ENCODE measurements at places on chromosomes 12 and 14. TPM values are rescaled to one million over a fixed set of nuclear protein-coding genes. Genes with fewer than 3 reads are reported as not detected.

Gene AQP2
- total RNA-seq = not detected

Gene VPS29
- total RNA-seq = 93.8 TPM

DNA sequence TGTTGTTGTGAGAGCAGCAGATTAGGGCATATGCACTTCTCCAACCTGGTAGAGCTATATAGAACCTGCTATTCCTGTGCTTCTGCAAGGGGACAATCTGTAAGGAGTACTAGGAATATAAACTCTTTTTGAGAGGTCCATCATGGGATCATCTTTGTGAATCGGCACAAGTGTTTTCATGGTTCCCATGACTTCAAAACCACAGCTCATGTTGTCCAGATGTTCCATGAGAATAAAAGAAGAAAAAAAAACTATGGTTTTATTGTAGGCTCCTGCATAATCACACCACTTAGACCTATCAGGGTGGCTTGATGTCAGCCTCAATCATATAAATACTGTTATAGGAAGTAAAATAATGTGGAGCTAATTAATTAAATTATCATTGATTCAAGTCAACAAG lies 311.4 kb upstream of the ATP2B1 start:
- no peak for DNase-seq
- H3K4me3 ChIP-seq = no peak overlapping the region
- H3K27me3 ChIP-seq = no peaks in the 10 kb centered on the region
- no peak overlapping the region for H3K27ac ChIP-seq
- H3K36me3 ChIP-seq = no peaks in the 10 kb centered on the region

GRCh38 chr12:8840938-8841633 lies 18.7 kb downstream of the A2ML1 start:
- H3K36me3 ChIP-seq = no peaks in the 10 kb centered on the region
- no peak for DNase-seq
- no peaks in the 10 kb centered on the region for H3K4me1 ChIP-seq
- H3K4me3 ChIP-seq = no peak overlapping the region
- no peak overlapping the region for H3K27ac ChIP-seq

DNA sequence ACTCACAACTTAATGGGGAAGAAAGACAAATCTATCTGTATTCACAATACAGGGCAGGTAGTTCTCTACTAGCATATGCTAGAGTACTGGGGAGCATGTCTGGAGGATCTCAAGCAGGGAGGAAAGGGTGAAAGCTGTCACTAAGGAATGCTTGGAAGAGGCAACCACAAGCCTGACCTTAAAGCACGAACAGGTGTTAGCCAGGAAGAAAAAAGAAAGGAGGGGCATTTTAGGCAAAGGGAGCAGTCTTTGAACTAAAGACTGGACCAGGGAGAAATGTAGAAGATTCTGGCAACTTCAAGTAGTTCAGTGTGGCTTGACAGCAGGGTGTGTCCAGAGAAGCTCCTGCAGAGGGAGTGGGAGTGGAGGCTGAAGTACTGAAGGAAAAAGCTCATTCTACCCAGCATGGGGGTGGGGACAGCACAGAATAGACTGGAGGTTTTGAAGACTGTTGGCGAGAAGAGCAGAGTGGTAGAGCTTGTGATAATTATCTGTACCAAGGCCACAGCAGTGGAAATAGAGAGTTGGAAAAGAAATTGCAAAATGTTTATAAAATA lies 50.9 kb downstream of the AP5M1 start:
- no peaks in the 10 kb centered on the region for H3K36me3 ChIP-seq
- no peaks in the 10 kb centered on the region for H3K4me1 ChIP-seq
- no peak overlapping the region for H3K4me3 ChIP-seq
- no peak overlapping the region for H3K27ac ChIP-seq
- peaks cover 20% of the 10 kb centered on the region for H3K27me3 ChIP-seq

DNA sequence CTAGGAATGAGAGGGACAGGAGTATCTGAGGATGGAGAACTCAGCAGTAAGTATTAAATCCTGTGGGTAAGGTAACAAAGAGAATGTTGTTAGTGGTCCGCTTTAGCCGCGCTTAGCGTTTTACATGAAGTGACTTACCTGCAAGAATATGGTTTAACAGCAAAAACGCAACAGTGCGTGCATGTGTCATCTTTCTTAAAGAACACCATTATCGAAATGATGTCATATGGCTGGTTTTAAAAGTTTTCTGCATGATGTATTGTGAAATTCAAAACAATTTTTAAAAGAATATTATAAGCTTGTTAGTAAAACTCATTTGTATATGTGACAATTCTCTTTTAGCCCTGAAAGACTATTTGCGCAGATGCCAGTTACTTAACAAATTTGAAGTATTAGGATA lies 1.7 kb downstream of the LEMD3 start:
- peak overlapping the region; percentile 86 for H3K4me3 ChIP-seq
- no peaks in the 10 kb centered on the region for H3K27me3 ChIP-seq
- H3K36me3 ChIP-seq = peaks cover 13% of the 10 kb centered on the region
- peaks cover 60% of the 10 kb centered on the region for H3K4me1 ChIP-seq

Measured in heart right ventricle (tissue), 16 donors.